ENCODE measurements at places on chromosomes 2 and 18.
A peak's percentile ranks its signal among the peaks of the same experiment; 100 is the strongest.

DNA sequence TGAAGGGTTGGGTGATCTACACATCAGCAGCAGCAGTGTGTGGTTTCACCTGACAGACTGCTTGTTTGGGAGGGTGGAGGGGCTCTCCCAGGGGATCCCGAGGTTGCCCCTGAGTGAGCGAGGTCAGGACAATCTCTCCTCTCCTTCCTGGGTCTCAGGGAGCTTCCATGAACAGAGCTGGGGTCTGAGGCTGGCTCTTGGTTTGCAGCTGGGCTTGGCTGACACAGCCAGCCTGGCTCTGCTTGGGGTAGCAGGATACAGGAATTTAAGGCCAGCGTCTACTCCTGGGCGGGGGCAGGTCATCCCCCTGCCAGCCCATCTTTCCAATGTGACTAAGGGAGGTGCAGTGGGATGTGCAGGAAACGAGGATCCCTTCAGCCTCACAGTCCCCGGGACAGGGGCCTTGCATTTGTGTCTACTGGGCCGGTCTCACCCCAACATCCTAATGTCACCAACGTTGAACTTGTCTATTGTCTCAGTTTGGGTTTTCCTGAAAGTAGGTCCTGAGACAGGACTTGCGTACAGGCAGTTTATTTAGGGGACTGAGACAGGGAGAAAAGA lies 262.6 kb upstream of the HDAC4 start:
- DNase-seq, result no peak

- DNase-seq, result no peak
These were observed 205.8 kb downstream of the SEPTIN10 start for GRCh38 chr2:109408043-109408335.

- DNase-seq, result no peak
These were observed 365.9 kb upstream of the MEX3C start for GRCh38 chr18:51563396-51563795.

DNA sequence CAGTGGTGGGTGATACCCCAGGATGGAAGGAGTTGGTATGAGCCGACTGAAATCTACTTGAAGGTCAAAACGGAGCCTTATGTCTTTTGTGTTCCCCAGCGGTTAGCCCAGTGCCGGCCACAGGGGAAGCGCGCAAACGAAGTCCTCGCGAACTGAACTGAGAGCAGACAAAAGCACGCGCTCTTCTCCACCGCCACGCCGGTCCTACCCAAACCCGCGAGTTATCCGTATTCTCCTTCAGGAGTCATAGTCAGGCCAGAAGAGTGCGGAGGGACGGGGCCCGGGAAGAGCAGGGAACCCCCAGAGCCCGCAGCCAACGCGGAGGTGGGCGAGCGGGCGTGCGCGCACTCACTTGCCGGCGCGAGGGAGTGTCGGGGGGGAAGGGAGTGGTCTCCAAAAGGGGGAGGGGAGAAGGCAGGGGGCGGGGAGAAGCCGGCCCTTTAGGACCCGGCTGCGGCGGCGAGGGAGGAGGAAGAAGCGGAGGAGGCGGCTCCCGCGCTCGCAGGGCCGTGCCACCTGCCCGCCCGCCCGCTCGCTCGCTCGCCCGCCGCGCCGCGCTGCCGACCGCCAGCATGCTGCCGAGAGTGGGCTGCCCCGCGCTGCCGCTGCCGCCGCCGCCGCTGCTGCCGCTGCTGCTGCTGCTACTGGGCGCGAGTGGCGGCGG lies at the start of gene IGFBP2:
Gene IGFBP2 (plus strand): TSS at position 469 of the 664 bp plus-strand sequence. CDS start 104 bp downstream, at position 573.
- no peak for DNase-seq

- no peak for DNase-seq
These were observed 124.2 kb upstream of the EPB41L5 start for GRCh38 chr2:119888680-119889079.

- no peak for DNase-seq
These were observed 210.1 kb downstream of the WDR7 start for GRCh38 chr18:56861244-56861643.

DNA sequence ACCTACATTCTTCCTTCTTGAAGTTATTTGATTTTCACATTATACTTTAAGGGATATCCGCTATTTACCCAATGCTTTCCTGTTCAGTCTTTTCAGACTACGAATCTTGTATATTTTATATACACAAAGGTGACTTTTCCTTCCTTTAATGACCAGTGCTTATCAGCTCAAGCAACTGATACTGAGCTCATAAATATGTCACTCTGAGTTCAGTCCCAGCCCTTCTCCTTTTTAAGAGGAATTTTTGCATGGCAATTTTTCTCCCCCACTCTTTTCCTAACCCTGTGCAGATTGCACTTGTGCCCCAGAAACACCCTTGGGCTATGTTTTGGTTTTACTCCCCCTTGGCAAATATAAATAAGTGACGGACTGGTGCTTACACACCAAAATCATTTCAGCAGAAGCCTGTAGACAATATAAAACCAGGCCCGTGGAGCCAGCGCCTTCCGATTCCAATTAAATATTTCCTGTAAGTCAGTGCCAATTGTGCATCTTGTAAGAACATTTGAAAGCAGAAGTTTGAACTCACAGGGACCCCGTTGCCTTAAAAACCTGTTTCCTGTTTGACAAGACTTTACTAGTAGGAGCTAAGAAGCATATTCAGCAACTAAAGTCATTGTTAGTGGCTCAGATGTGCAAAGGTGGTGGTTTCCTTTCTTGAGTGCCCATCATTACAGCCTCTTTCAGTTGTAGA lies 66.3 kb upstream of the GATA6 start:
- DNase-seq, result peak; percentile 52

GRCh38 chr18:58813561-58814225 lies 51.0 kb upstream of the ZNF532 start:
- DNase-seq, result no peak

- DNase-seq, result no peak
These were observed 40.1 kb downstream of the RTN4 start for GRCh38 chr2:55010149-55010591.

GRCh38 chr2:181742922-181743722 lies 62.8 kb upstream of the NEUROD1 start:
- DNase-seq, result peak; percentile 36

Measured in KG1 (cell line).